ENCODE measurements at places on chromosomes 16 and 17.

DNA sequence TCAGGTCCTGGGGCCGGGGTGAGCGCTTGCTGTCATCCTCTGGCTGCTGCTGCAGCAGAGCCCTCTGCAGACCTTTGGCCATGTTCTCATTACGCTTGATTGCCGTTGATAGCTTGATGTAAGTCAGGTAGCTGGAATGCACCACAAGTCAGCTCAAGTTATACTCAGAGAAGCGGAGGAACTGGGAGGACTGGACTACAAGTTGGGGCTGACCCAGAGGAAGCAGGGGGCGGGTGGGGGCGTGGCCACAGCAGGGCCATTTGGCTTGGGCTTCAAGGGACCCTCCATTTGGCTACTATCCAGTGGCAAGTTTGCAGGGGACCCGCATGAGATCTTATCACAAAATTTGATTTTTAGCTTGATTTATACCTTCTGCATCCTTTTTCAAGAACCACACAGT is 19.0 kb upstream of the EVPL start:
- DNase-seq = no peak

DNA sequence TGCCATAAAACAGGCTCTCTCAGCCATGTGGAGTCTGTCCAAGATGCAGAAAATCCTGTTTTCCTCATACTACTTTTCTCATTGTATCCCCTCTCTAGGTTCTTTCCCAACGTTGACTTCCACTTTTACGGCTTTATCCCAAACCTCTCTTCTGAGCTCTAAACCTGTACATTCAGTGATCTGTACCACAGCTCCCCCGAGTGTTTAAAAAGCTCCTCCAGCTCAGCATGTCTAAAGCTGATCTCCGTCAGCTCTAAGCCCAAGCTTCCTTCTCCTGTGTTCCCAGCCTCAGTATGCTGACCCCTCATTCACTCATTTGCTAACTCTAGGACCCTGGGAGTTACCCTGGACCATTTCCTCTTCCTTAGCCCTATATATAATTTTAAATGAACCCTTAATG is 144.6 kb downstream of the DNAH9 start:
- no peak for DNase-seq

DNA sequence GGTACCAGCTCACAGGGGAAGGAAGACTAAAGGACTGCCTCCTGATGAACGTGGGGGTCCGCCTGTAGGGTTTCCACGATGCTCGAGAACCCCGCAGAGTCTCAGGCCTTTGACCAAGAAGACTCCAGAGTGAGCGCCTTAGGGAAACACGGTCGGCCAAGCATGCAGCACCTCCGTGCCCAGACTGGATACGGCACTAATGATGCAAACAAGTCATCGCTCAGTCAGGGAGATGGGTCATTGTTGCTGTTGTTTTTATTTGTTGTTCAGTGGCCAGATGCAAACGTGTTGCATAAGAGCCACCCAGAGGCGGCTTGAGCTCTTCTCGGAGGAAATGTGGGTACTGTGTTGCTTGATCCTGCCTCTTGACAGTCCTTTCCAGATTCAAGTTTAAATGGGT is 19.3 kb upstream of the RBFOX3 start:
- no peak for DNase-seq

DNA sequence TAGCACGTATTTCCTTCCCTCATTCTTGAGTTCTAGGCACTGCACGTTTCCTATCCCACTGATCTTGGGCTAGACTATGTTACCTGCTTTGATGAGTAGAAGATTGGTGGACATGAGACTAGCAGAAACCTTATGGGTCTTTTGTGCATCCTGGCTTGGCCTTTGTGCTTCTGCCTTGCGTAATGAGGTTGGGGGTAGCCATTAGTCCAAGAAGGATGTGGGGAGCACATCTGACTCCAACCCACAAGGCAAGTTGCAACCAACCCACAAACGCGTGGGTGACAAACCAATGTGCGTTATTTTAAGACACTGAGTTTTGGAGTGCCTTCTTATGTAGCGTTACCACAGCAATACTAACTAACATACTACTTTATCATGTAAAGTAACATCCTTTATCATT is 180.4 kb upstream of the IRX5 start:
- DNase-seq = no peak

DNA sequence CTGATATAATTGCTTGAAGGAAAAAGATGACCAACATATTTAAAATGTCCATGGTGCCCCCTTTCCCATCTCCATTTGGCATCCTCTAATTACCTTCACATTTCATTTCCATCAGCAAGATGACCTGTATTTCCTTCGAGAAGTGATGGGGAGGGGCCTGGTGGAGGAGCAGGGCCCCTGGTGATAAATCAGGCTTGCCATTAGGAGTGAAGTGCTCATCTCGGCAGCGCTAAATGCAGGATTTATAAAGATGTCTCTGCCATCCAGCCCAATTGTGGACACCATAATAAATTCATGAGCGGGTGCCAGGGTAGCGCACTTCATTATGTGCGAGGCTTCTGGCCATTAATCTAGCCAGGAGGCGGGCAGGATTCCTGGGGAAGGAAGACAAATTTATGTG is 101.5 kb upstream of the IRX6 start:
- no peak for DNase-seq

- DNase-seq = no peak
Measured at GRCh38 chr16:58333985-58334384, 39.2 kb upstream of the PRSS54 start.

GRCh38 chr17:63447471-63448009 is 1.4 kb upstream of the CYB561 start:
- no peak for DNase-seq

DNA sequence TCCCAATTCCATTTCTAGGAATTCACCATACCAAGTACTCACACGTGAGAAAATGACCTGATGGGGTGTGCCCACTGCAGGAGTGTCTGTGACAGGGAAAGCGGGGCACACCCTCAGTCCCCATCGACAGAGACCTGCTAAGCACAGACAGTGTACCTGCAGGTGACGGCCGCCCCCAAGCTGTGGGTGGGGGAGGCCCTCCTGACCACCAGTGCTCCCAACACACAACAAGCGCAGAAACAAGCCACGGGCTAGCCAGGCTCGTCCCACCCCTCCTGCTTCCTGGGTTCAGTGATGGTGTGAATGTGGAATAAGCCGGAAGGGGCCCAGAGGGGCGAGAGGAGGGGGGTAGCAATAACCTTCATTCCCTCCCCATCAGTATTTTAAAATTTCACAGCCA is 31.9 kb downstream of the ZCCHC14 start:
- no peak for DNase-seq

GRCh38 chr17:1563786-1564613 is 1.4 kb upstream of the PITPNA start:
- no peak for DNase-seq

DNA sequence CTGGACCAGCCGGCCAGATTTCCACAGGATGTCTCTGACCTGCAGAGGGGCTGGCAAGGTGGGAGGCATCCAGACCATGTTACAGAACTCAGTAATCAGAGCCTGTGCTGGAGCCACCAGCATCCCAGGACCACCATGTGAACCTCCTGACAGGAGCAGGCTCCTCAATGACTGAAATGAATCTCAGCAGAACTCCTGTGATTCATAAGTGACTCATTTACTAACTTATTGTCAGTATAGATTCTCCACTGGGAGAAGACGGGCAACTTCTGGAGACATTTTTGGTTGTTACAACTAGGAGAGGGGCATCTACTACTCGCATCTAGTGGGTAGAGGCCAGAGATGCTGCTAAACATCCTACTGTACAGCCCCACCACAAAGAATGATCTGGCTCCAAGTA is 3.1 kb upstream of the WWOX start:
- no peak for DNase-seq

GRCh38 chr16:14264327-14264943 is 193.3 kb downstream of the MRTFB start:
- DNase-seq = no peak

- DNase-seq = no peak
Measured at GRCh38 chr17:55510986-55511721, at the start of gene SMIM36. SMIM36 (minus strand) TSS chr17:55511452.

DNA sequence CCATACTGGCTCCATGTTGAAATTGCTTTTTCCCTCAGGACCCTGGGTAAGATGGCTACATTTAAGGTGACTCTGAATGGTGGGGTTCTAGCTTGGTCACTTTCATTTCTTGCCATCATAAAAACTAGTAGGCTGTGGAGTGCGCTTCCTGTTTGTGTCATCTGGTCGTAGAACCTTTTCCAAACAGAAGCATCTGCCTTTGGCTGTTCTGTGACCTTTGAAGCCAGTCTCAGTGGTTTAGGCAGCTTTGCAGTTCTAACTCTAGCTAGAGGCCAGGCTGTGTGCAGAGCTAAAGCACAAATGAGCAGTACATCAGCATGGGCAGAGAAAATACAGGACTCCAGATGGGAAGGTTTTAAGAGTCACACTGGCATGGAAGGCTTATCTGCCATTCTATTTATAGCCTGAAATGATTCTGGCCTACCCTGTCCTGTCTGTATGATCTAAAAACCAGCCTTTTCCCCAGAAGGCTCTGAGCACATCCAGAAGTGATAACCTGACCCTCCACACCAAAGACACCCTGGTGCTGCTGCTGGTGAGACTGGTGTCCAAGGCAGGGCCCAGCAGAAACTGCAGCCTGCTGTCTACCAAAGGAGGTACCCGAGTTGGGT is 8.6 kb downstream of the ESRP2 start:
- DNase-seq = no peak

DNA sequence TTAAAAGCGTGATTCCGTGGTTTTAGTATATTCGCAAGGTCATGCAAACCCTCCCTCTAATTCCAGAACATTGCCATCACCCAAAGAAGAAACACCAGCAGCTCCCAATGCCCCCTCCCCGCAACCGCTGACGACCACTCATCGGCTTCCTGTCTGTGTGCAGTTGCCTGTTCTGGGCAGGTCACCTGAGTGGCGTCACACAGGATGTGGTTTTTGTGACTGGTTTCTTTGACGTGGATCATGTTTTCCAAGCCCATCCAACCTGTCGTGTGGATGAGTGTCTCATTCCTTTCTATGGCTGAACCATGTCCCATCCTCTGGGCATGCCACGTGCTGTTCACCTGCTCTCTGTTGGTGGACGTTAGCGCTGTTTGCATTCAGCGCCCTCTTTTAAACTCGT is 8.2 kb upstream of the ATP2C2 start:
- peak; percentile 3 for DNase-seq

GRCh38 chr16:12398029-12398682 is 405.5 kb downstream of the CPPED1 start:
- no peak for DNase-seq

DNA sequence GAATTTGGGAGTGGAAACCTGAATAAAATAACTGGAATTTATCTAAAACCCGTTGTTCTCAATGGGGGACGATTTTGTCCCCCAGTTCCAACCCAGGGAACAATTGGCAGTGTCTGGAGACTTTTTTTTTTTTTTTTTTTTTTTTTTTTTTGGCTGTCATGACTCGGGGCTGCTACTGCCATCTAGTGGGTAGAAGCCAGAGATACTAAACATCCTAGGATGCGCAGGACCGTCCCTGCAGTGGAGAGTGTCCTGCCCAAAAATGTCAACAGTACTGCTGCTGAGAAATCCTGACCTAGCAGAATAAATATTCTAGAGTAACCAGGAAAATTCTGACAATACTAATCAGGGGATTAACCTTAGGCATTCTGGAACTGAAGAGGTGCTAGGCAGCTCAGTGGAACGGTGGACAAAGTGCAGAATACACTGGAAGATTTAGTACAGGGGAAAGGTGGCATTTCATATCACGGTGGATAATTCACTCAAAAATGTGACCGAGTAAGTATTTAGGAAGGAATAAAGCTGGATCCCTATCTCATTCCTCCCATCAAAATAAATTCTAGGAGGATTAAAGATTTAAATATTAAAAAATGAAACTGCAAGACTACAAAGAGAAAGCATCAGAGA is 107.6 kb downstream of the SPECC1 start:
- peak; percentile 38 for DNase-seq

GRCh38 chr16:49961089-49961488 is 63.9 kb upstream of the CNEP1R1 start:
- no peak for DNase-seq

- DNase-seq = peak; percentile 30
Measured at GRCh38 chr17:31388770-31389656, 2.5 kb upstream of the RAB11FIP4 start.

GRCh38 chr17:51120739-51121619 is at the start of gene SPAG9:
SPAG9 (minus strand) TSS chr17:51120868; CDS start chr17:51120656, 212 bp downstream.
- peak; percentile 81 for DNase-seq

DNA sequence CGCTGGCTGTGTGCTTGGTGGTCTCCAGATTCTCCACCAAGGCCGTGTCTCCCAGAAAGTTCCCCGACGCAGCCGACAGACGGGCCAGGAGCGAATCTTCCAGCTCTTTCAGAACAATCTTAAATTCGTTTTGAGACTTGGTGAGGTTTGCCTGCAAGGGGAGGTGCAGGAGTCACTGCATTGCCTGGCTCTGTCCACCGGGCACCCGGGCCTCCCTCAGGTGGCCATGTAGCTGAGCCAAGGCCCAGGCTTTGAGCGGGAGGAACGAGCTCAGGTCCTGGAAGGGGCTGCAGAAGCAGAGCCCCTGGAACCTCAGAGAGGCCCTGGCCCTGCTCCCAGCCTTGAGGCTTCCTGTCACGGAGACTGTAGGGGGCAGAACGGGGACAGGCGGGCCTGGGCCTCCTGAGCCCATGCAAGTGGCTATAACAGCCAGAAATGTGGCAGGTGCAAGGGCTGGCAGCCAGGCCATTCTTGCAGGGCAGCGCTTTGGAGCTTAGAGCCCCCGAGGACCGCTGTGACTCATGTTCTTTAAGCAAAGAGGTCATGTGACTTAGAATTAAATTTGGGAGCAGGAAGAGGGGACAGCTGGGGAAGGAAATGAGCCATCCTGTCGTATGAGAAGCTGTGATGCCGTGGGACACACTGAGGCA is 72.4 kb downstream of the PGS1 start:
- DNase-seq = no peak

DNA sequence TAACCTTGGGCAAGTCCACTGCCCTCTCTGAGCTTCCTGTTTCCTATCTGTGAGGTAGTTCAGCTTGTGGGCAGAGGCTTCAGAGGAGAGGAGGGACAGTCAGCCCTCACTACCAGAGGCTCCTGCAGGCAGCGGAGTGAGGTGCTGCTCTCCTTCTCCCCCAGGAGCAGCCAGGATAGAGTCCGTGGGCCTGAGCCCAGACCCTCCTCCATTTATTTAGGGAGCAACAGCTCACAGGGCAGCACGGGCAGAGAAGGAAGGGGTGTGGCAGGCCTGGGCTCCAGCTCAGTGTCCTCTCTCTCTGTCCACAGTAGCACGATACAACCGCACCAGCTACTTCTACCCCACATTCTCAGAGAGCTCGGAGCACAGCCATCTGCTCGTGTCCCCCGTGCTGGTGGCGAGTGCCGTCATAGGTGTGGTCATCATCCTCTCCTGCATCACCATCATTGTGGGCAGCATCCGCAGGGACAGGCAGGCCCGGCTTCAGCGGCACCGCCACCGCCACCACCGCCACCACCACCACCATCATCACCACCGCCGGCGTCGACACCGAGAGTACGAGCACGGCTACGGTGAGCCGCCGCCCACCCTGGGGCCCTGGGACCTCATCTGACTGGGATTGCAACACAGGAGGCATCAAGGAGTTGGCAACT is 42.3 kb downstream of the BEAN1 start:
- no peak for DNase-seq

- DNase-seq = no peak
Measured at GRCh38 chr16:66690106-66690847, 6.3 kb downstream of the CMTM4 start.
